ENCODE measurements at places on chromosomes 5 and 9.
A peak's percentile ranks its signal among the peaks of the same experiment; 100 is the strongest.

GRCh38 chr5:14039576-14039975 lies 95.1 kb upstream of the DNAH5 start:
- no peaks in the 10 kb centered on the region for H3K27me3 ChIP-seq
- no peak overlapping the region for H3K27ac ChIP-seq
- DNase-seq = no peak
- H3K4me1 ChIP-seq = peaks cover 29% of the 10 kb centered on the region
- H3K4me3 ChIP-seq = no peak overlapping the region

DNA sequence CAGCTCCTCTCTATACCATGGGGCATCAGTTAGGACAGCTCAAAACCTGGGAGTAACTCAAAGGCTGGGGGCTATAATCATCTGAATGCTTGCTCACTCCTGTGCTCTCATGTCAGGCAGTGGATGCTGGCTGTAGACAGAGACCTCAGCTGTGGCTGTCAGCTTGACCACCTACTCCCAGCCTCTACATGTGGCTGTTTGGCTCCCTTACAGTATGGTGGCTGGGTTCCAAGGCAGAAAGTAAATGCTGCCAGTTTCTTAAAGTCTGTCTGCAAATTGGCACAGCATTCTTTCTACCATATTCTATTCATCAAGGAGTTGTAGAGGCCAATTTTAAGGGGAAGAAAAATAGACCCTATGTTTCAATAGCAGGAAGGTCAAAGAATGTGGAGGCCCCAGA lies 66.9 kb downstream of the TMC1 start:
- no peaks in the 10 kb centered on the region for H3K36me3 ChIP-seq
- DNase-seq = no peak
- H3K4me1 ChIP-seq = peaks cover 13% of the 10 kb centered on the region
- H3K4me3 ChIP-seq = no peak overlapping the region
- H3K27ac ChIP-seq = no peak overlapping the region

DNA sequence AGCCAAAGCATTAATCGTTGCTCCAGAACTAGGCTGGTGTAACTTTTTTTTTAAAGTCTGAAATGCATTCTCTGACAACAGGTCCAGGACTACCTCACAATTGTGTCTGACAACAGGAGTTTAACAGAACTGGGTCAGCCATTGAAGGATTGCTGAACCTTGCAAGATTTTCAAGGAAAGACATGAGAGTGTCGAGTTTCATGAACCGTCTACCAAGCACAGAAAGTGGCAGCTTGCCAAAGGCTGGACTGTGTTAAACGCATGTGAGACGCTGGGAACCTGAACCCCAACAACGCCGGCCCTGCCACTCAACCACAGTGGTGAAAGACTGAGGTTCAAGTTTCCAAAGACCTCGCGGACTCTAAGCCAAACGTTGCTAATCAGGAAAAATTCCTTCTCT lies 79.1 kb downstream of the LHFPL2 start:
- H3K4me1 ChIP-seq = peaks cover 32% of the 10 kb centered on the region
- peak overlapping the region; percentile 10 for H3K27ac ChIP-seq
- peak; percentile 73 for DNase-seq
- no peaks in the 10 kb centered on the region for H3K36me3 ChIP-seq
- no peak overlapping the region for H3K4me3 ChIP-seq

GRCh38 chr5:157690690-157691433 lies 19.5 kb downstream of the C5orf52 start:
- no peaks in the 10 kb centered on the region for H3K27me3 ChIP-seq
- H3K4me1 ChIP-seq = peaks cover 12% of the 10 kb centered on the region
- no peak overlapping the region for H3K4me3 ChIP-seq
- no peaks in the 10 kb centered on the region for H3K36me3 ChIP-seq
- DNase-seq = no peak

GRCh38 chr5:161286066-161286655 lies 260.4 kb downstream of the GABRB2 start:
- no peaks in the 10 kb centered on the region for H3K4me1 ChIP-seq
- peaks cover 2% of the 10 kb centered on the region for H3K27me3 ChIP-seq
- H3K36me3 ChIP-seq = no peaks in the 10 kb centered on the region

DNA sequence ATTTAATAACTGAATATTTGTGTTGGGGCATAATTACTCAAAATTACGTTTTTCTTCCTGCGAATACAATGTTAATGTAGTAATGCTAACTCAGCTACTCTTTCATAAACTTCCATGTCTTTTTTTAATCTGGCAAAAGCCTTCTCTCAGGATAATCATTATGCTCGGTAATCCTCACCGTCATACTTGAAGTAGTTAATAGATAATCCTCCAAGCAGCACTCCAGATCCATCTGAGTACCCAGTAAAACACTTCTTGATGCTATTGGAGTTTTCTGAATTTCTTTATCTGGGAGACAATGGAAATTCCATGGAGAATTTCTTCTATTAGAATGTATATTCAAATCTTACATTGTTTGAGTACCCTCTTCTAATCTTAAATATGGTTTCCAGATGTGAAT lies 34.3 kb downstream of the PARP8 start:
- DNase-seq = no peak
- no peaks in the 10 kb centered on the region for H3K4me1 ChIP-seq
- H3K4me3 ChIP-seq = no peak overlapping the region
- no peaks in the 10 kb centered on the region for H3K36me3 ChIP-seq
- no peak overlapping the region for H3K27ac ChIP-seq
- H3K27me3 ChIP-seq = no peaks in the 10 kb centered on the region

DNA sequence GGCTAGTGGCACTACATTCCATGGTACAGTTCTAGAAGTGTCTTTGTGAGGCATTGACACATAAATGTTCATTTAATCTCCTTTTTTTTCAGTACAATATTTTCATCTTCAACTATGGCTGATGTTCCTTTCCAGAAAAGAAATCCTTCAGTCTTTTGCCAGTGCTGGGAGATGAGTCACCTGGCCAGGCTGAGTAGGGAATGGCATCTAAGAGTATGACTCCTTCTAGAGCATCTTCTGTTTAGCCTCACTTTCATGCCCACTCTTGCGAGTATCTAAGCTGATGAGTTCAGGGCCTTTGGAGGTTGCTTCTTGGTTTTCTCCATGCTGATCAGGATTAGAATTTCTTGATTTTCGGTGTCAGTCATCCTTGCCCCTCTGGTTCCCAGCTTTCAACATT lies 124.4 kb downstream of the SLC28A3 start:
- no peaks in the 10 kb centered on the region for H3K36me3 ChIP-seq
- H3K27ac ChIP-seq = no peak overlapping the region
- H3K27me3 ChIP-seq = no peaks in the 10 kb centered on the region
- no peak for DNase-seq
- no peak overlapping the region for H3K4me3 ChIP-seq
- no peaks in the 10 kb centered on the region for H3K4me1 ChIP-seq

- no peaks in the 10 kb centered on the region for H3K27me3 ChIP-seq
- H3K27ac ChIP-seq = no peak overlapping the region
- no peak for DNase-seq
- H3K4me3 ChIP-seq = no peak overlapping the region
- no peaks in the 10 kb centered on the region for H3K36me3 ChIP-seq
- H3K4me1 ChIP-seq = no peaks in the 10 kb centered on the region
These were observed 208.6 kb downstream of the GRIA1 start for GRCh38 chr5:153699035-153699434.

GRCh38 chr5:20145240-20145639 lies 157.2 kb upstream of the CDH18 start:
- DNase-seq = no peak
- H3K4me3 ChIP-seq = no peak overlapping the region
- H3K4me1 ChIP-seq = no peaks in the 10 kb centered on the region
- H3K27me3 ChIP-seq = no peaks in the 10 kb centered on the region
- H3K27ac ChIP-seq = no peak overlapping the region
- no peaks in the 10 kb centered on the region for H3K36me3 ChIP-seq

DNA sequence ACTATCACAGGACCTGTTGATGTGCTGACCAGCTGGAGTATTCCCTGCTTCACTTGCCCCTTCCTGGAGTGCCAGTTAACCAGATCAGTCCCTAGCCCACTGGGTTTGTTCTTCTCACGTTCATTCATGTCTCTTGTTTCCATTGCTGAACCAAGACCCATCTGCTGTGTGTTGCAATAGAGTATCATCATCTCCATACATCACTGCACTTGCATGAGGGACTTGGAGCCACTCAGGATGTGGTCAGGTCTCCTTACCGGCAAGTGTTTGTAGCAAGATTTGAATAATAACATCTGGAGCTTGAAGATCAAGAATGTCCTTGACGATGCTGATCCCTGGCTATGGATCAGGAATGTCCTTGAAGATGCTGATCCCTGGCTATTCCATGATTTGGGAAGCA lies 358.6 kb downstream of the IRX1 start:
- no peak for DNase-seq
- H3K4me3 ChIP-seq = no peak overlapping the region
- H3K4me1 ChIP-seq = no peaks in the 10 kb centered on the region
- no peaks in the 10 kb centered on the region for H3K36me3 ChIP-seq

- DNase-seq = no peak
- H3K27ac ChIP-seq = no peak overlapping the region
- H3K4me3 ChIP-seq = no peak overlapping the region
- H3K4me1 ChIP-seq = no peaks in the 10 kb centered on the region
- no peaks in the 10 kb centered on the region for H3K36me3 ChIP-seq
These were observed 177.8 kb upstream of the PCSK5 start for GRCh38 chr9:75712700-75713099.

DNA sequence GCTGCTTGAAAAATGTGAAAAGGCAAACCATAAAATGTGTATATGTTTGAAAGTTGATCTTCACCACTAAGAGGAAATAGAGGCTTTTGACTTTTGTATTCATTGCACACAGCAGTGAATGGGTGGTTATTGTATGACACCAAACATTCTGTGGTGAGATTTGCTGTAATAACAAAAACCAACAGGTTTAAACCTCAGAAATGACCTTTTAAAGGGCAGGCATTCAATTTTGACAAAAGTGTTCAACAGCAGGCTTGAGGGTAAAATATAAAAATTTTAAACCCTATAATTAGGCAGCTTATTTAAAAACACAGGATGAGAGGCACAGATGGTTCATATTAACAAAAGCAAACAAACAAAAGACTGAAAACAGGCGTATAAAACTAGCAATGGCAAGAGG lies 128.1 kb upstream of the NUDT12 start:
- no peak for DNase-seq
- H3K27ac ChIP-seq = no peak overlapping the region
- no peaks in the 10 kb centered on the region for H3K27me3 ChIP-seq
- H3K4me3 ChIP-seq = no peak overlapping the region

GRCh38 chr5:122295138-122295537 lies 16.9 kb upstream of the SNCAIP start:
- H3K4me3 ChIP-seq = no peak overlapping the region
- peaks cover 14% of the 10 kb centered on the region for H3K4me1 ChIP-seq
- no peaks in the 10 kb centered on the region for H3K36me3 ChIP-seq
- DNase-seq = no peak
- no peak overlapping the region for H3K27ac ChIP-seq
- no peaks in the 10 kb centered on the region for H3K27me3 ChIP-seq

- H3K27ac ChIP-seq = no peak overlapping the region
- no peaks in the 10 kb centered on the region for H3K27me3 ChIP-seq
- H3K4me3 ChIP-seq = peak overlapping the region; percentile 99
These were observed 779 bp downstream of the PKN3 start for GRCh38 chr9:128702949-128703615.

DNA sequence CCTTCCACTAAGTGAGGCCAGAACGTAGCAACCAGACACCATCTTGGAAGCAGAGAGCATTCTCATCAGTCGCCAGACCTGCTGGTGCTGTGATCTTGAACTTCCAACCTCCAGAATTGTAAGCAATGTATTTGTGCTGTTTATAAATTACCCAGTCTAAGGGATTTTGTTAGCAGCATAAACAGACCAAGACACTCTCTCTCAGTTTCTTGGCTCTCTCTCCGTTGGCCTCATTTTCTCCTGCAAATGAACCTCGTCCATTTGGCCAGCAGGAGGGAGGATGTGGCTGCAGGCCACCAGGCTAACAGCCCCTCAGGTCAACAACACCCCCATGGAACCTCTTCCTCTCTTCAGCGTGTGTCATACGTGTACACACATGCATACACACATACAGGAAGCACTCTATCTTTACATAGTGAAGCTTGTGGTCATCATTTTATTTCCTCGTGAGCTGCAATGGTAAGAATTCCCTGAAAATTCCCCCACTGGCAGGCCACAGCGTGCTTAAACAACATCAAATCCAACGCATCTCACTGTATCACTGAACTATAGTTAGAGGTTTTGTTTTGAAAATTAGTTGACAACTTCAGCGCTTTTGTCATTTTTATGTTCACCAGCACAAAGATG lies 62.8 kb upstream of the PPP1R26 start:
- H3K4me1 ChIP-seq = no peaks in the 10 kb centered on the region
- no peak for DNase-seq
- no peaks in the 10 kb centered on the region for H3K36me3 ChIP-seq
- peaks cover 3% of the 10 kb centered on the region for H3K27me3 ChIP-seq

- H3K4me3 ChIP-seq = no peak overlapping the region
- H3K4me1 ChIP-seq = peaks cover 3% of the 10 kb centered on the region
- no peaks in the 10 kb centered on the region for H3K36me3 ChIP-seq
- peak; percentile 14 for DNase-seq
- H3K27me3 ChIP-seq = no peaks in the 10 kb centered on the region
- no peak overlapping the region for H3K27ac ChIP-seq
These were observed 103.4 kb downstream of the OTULIN start for GRCh38 chr5:14767735-14768507.

GRCh38 chr5:74205767-74206578 lies 434.6 kb downstream of the ENC1 start:
- DNase-seq = no peak
- no peak overlapping the region for H3K4me3 ChIP-seq
- no peaks in the 10 kb centered on the region for H3K27me3 ChIP-seq
- H3K27ac ChIP-seq = no peak overlapping the region

DNA sequence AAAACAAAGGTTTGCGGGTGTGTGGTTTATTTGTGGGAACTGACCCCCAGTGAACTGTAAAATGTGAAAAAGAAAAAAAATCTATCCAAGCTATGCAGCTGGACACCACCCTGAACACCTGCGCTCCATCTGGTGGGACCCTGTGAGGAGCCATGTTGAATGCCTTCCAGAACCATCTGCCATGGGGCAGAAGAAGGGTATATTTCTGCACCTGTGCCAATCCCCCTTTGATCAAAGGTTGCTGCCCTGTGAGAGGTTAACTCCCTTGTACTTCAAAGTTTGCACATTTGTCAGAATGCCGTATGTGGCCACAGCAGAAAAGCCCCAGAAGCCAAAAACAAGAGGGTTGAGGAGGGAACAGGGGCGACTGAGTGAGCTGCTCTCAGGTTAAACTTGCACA lies 148.5 kb upstream of the ALDH1B1 start:
- H3K36me3 ChIP-seq = no peaks in the 10 kb centered on the region
- no peak overlapping the region for H3K4me3 ChIP-seq
- H3K27me3 ChIP-seq = no peaks in the 10 kb centered on the region

Data from hepatocyte (in vitro differentiated cells).